AG08396 (cell line): ENCODE measurements at places on chromosomes 12 and 14.

DNA sequence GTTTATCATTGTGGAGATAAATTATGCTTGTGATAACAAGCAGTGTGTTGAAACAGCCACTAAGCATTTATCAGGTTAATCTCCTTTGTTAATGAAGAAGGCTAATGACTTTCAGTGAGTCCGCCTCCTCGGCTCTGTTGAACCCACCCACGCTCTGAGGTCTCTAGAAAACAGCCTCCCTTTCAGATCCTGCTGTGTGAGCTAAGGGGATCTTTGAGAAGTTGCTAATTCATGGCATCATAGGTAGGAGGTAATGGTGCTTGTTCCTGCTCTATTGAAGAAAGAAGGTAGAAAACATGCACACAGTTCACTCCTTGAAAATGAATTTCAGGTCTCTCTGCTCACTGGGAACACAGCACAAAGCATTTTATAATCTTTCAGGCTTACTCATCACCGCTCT, 483.9 kb downstream of the AACS start:
- DNase-seq: no peak

DNA sequence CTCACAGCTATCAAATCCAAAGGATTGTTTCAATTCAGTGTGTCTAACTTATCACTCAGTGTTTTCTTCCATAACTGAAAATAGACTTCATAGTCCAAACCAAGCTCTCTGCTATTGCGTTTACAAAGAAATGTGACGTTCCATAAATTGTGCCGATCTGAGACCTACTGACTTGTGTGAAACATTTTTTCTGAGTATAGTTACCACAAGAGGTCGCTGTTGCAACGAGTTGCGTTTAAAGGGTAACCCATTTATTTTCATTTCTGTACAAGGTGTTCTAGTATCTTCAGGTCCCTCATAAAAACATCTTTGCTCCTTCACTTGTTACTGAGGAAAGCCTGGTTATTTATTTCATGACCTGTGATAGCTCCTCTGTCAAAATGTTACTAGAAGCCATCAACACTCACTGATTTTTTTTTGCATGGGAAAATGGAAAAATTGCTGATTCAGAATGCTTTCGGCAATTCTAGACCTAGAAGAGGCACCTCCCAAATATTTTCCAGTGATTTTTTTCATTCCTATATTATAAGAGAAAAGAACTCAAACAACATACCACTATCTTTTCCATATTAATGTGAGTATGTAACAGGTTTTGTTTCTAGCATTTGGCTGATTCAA, 60.9 kb upstream of the OR4E1 start:
- peak; percentile 7 for DNase-seq

GRCh38 chr12:120713861-120714482, 3.7 kb downstream of the UNC119B start:
- peak; percentile 87 for DNase-seq

DNA sequence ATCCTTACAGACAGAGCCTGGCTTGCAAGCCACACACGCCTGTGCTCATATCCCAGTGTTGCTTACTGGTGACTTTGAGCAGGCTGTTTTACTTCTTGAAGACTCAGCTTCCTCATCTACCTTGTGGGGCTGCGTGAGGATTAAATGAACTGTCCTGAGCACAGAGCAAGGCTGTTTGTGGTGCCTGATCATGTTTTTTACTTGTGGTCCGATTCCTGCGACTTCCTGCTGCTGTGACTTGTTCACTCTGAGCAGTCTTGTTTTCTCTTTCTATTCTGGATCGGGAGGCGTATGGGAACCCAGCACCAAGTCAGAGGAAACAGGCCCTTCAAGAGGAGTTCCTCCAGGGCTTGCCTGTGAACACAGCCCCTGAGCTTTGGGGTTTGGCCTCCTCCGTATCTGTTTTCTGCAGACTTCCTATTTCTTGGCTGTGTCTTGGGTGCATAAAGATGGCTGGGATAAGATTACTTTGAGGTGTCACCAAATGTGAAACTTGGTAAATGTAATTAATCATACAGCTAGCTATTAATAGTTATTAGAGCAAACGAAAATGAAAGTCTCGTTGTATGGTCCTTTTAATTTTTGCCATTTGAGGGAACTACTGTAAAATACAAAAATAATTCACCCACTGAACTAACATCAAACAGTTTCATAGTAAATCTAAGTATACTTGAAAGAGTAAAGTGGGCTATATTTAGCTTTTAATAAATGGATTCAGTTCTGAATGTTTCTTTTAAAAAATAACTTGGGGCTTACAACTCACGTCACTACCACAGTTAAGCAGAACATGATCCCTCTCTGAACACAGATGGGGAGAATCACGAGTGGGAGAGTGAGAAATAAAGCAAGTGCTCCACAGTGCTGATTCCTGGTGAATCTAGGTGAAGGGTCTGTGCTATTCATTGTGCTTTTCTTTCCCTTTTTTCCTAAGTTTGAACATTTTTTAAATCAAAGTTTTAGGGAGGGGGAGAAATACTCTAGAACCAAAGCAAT, 251.5 kb downstream of the FOXN3 start:
- peak; percentile 24 for DNase-seq

DNA sequence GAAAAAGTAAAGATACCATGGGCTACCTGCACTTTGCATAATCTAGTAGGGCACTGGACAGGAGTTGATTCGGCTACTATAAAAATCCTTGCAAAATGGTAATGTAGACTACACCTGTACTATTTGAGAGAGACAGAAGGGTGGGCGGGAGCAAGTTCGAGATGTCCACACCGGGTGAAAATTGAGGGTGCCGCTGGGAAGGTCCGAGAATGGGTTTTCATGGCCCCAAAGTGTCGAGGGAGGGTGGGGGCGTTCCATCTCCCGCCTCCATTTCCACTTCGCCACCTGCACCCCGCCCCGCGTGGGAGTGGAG, 648 bp downstream of the SNX6 start:
- no peak for DNase-seq

DNA sequence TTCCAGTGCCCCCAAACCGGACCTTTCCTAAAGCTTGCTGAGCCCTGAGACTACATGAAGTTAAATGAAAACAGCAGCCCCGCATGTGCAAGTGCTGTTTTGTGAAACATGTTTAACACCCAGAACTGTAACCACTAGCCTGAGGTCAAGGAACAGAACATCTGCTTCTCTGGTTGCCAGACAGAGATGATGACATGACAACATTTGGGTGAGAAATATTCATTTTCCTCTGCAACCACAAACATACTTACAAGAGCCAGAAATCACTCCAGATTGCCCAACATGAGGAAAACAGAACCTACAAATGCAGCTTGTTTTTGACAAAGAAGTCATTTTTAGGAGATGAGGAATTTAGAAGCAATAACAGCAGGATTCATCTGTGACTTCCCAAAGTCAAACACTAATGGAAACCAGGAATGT, 110.4 kb downstream of the BCAT1 start:
- DNase-seq: peak; percentile 45

DNA sequence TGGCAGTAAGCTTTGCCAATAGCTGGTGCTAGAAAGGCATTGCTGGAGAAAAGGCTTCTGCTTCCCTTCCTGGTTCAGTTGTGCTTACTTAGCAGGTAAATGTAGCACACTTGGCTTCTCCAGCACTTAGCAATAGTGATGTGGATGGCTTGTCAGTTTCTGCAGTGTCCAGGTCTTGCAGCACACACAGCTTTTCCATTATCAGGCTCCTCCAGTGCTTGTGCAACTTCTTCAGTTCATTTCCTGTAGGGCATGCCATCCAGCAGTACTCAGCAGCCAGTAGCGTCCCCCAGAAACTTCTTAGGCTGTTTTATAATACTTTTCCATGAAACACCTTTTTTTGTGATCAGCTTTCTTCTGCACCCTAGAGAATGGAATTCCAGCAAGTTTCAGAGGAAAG, 154.6 kb downstream of the SLC6A15 start:
- peak; percentile 3 for DNase-seq

- no peak for DNase-seq
These were observed 291.0 kb downstream of the FUT8 start for GRCh38 chr14:65703521-65703920.

- DNase-seq: no peak
These were observed 992 bp downstream of the DNAH10 start for GRCh38 chr12:123763093-123763492.

DNA sequence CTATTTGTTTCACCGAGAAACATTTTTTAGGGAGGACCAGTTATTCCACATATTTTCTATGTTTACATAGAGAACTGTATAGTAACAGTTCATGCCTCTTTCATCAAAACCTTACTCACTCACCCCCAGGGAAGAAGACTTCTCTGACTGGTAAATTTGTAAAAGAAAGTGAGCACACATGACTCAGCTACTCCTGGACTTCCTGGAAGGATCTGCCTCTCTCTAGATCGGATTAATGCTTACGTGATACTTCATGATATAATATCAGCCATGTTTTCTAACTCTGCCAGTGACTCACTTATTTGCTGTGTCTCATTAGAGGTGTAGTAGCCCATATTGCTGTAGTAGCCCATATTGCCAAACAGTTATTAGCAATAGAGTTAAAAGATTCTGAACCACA, 494.3 kb upstream of the ATXN7L3B start:
- no peak for DNase-seq
